Germinal center (tissue), 1 donor: ENCODE measurements at places on chromosomes 1 and 21.

DNA sequence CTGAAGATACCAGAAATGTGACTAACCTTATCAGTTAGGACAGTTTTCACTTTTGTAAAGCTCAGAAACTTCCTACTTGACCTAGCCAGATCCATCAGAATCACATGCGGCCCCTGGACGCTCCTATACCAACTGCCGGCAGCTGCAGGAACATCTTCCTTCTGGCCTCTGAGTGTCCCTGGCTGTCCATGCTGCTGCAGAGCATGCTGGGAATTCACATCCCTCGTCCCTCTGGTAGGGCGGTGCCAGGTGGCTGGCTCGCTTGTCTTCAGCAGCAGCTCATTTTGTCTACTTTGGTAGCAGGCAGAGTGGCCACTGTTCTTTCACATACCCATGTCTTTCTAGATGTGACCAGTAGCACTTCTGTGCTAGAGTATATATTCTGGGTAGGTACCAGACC, 34.4 kb downstream of the HHAT start:
- no peak for DNase-seq

- DNase-seq: peak; percentile 76
Observed at GRCh38 chr21:38355992-38356781, 99.4 kb downstream of the KCNJ15 start.

GRCh38 chr1:18946550-18947381, 9.7 kb downstream of the IFFO2 start:
- DNase-seq: no peak

DNA sequence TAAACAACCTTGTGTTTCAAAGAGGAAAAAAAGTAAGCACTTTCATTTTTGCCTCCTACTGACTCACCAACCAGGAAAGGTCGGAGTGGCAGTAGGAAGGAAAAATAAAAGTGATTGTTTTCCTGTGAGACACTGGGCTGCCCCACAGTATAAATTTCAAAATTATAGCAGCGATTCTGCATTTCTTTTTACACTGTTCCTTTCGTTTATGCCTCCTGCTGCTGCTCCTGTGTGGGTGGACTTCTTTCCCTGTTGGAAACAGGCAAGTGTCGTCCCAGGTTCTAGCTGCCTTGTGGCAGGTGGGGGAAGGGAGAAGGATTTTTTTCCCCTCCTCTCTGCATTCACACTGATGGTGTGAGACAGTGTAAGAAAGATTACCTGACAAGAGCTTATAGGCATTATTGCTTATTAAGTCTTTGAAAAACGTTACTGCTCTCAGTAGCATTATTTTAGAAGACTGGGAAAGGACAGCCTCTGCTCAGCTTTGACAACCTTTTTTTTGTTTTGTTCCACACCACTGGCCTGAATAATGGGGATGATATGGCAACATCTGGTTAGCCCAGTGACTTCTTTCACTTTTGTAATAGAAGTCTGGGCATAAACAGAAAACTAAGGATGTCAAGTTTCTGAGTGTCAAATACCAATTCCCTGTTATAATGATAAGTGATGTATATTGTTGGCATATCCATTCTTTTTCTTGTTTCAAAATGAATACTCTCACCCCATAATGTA, 77.9 kb downstream of the NEK7 start:
- no peak for DNase-seq

GRCh38 chr1:28416509-28417194, 47.1 kb downstream of the PHACTR4 start:
- DNase-seq: no peak

GRCh38 chr1:205976708-205977401, 26.3 kb downstream of the RAB7B start:
- DNase-seq: no peak

DNA sequence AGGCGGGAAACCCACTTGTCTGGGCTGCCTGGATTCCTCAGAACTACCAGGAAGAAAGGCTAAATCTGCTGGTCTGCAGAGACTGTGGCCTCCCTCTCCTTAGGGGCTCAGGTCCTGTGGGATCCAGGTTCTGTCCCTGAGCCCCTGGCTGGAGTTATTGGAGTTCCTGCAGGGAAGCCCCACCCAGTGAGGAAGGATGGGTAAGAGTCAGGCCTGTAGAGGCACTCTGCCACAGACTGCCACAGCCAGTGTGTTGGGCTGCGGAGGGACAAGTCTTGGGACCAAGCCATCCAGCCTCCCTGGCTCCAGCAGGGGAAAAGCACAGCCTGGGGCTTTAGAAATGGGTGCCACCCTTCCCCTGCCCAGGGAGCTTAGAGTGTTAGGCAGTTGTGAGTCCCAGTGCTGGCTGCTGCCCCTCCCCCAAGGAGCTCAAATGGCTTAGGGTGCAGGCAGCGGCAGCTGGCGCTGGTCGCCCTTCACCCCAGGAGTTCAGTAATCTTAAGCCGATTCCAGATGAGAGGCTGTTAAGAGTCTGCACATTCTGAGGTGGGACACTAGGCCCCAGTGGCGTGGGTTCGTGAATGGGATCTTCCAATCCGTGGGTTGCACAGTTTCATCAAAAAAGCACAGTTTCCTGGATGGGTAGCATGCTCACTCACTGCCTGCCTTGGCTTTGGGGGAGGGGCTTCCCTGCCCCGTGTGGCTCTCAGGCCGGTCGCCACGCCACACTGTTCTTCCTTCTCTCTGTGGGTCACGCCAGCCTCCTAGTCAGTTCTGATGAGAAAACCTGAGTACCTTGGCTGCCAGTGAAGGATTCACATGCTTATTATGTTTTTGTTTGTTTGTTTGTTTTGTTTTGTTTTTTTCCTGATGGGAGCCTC, 57.6 kb upstream of the FMO3 start:
- DNase-seq: no peak

DNA sequence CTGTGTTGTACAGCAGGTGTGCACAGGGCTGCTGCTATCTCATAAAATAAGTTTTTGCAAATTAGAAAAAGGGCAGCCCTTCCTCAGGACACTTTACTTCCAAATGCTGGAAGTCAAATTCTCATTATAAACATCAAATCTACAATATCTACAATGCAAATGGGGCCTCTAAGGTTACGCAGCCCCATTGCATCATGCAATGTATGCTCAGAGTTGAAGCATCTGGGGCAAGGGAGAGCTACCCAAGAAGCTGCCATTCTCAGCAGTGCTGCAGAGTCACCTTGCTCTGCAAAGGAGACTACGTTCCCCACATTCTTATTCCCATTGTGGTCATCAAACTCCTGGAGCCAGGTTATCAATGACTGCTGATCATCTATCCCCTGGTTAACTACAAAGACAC, 208.9 kb upstream of the POGK start:
- DNase-seq: no peak

DNA sequence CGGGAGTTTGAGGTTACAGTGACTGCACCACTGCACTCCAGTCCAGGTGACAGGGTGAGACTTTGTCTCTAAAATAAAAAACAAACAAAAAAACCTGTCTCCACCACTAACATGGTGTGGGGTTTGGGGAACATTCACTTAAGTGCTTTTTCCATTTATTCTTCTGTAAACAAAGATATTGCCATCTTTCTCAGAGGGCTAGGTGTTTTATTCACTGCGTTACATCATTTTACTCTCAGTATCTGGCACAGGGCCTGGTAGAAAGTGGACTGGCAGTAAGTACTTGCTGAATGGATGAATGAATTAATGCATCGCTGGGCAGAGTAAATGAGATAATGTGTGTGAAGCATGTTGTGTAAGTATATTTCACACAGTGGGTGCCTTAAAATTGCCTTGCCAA, 20.1 kb downstream of the KIAA0040 start:
- DNase-seq: no peak

DNA sequence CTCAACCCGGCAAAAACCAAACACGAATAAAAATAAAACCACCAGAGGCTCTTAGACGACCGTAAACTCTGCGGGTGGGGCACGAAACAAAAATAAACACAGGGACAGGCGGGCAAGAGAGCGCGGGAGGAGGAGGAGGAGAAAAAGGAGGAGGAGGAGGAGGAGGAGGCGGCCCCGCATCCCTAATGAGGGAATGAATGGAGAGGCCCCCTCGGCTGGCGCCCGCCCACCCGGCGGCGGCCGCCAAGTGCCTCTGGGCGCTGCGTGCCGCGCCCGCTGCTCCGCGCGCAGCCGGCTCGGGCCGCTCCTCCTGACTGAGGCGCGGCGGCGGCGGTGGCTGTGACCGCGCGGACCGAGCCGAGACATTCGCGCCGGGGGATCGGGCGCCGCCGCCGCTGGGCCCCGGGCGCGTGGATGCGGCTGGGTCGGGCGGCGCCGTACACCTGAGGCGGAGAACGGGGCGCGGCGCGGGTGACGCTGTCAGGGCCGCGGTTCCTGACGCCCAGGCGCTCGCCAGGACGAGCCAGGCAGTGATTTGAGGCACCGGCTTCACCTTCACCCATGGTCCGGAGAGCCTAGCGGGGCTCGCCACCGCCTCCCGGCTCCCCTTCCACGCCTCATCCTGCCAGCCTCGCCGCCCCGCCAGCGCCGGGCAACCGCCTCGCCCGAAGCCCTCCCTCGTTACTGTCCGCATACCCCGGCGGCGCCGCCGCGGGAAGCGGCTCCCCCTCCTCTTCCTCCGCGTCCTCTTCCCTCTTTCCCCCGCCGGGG, at the start of gene MARK1:
Gene MARK1 (plus strand): TSS at position 229 of the 771 bp plus-strand sequence. CDS start 687 bp downstream, outside the sequence.
- DNase-seq: peak; percentile 56

GRCh38 chr1:212293579-212293978, 8.4 kb downstream of the PPP2R5A start:
- DNase-seq: no peak

DNA sequence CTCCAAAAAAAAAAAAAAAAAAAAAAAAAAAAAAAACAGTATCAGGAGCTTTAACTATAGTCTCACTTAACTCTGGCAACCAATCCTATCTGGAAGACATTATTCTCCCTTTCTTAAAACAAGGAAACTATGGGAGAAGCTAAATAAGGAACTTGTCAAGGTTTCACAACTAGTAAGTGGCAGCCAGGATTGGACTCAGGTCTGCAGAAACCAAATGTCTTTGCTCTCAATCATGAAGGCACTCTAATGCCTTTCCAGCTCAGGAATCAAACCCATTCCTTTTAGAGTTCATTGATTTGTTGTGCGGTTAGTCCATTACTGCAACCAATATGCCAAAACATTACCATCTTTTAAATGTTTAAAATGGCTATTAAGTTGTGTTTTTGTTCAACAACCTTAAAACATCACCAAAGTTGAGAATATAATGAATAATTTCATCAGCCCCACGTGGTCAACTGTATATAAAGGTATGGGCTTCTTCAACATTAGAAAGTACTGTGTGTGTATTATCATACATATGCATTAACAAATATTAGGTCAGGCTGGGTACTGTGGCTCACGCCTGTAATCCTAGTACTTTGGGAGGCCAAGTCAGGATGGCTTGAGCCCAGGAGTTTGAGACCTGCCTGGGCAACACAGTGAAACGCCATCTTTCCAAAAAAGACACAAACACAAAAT, 1.5 kb downstream of the EPRS1 start:
- no peak for DNase-seq

GRCh38 chr1:153626904-153627714, at the start of gene S100A13:
Gene S100A13, minus strand, starts transcription at chr1:153627505. Its CDS starts 1,033 bp downstream, at chr1:153626472.
- DNase-seq: peak; percentile 37

- DNase-seq: no peak
Observed at GRCh38 chr1:248840946-248841345, 2.9 kb downstream of the ZNF672 start.

DNA sequence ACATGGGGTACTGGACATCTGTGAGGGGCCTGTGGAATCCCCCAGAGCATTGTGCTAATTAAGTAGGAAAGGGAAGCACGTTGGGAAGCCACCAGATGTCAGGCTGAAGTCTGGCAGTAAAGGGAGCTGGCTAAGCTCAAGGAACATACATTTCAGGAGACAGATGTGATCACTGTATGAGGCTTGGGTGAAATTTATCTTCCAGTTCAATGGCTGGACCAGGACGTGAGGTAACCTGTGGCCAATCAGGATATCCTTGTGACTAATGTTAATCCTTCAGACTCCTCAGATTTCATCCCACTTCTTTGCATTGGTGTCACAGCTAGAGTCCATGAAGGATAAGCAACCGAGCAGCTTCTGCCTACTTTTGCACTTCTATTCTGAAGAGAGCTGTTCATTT, 110.2 kb upstream of the APP start:
- DNase-seq: no peak

DNA sequence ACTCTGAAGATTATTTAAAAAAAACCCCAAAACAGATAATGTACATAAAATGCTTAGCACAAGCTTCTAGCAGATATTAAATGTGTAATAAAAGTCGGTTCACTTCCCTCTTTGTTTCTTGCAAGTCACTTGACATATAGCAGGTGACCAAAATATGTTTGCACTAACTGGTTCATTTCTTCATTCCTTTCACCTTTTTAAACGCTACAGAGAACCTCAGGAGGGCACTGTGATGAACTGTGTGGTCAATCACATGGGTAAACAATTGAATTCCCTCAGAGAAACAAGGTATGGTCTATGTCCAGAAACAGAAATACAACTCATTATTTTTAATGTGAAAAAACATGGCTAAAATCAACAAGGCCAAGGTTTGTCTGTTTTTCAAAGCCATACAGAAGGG, 51.3 kb upstream of the BCL10 start:
- no peak for DNase-seq

- no peak for DNase-seq
Observed at GRCh38 chr1:3430406-3430805, 24.1 kb upstream of the ARHGEF16 start.

- DNase-seq: no peak
Observed at GRCh38 chr1:63498106-63498505, 24.9 kb downstream of the ITGB3BP start.

DNA sequence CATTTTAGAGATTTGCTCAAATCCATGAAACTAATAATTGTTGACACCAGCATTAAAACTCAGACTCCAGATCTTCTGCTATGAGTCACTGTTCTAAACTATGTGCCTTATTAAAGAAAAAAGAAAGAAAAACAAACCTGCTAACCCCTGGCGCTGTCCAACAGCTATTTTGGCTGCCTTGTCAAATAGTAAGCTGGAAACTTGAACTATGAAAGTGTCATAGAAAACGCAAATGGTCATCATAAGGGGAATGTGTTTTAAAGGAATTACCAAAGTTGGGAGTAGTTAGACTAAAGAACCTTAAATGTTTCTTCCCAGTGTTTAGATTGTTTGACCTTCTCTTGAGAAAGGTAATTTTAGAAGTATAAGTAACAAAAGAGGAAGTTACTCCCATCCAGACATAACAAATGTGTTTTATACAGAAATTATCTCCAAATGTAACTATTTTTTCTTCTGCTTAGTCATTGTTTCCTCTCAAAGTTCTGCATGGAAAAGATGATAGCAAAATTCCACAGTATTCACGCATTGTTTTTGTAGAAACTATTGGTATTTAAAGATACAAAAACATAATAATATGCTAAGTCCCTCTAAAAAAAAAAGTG, 272.4 kb downstream of the TPR start:
- no peak for DNase-seq

GRCh38 chr1:174519844-174520243, 72.1 kb downstream of the GPR52 start:
- DNase-seq: no peak

- DNase-seq: peak; percentile 38
Observed at GRCh38 chr1:225554216-225554812, 98.6 kb downstream of the ENAH start.

DNA sequence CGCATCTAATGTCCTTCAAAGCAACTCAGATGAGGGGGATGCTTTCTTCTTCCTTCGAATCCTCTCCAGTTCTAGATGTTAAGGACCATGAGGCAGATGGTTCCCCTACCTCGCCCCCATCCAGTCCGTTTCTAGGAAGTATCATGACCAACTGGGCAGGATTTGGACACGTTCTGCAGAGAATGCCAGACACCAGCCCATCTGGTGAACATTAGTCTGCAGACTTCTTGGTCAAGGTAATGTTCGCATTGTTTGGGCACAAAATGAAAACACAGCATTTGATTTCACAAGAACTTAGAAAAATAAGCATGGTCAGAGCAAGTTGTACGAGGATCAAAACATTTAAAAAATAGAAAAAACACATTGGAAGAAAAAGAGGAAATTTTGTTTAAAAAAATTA, 25.4 kb upstream of the ADARB1 start:
- DNase-seq: no peak
